ENCODE measurements at places on chromosomes 16 and 17.

- no peak for DNase-seq
Measured at GRCh38 chr17:72987166-72987565, 105.3 kb downstream of the SLC39A11 start.

DNA sequence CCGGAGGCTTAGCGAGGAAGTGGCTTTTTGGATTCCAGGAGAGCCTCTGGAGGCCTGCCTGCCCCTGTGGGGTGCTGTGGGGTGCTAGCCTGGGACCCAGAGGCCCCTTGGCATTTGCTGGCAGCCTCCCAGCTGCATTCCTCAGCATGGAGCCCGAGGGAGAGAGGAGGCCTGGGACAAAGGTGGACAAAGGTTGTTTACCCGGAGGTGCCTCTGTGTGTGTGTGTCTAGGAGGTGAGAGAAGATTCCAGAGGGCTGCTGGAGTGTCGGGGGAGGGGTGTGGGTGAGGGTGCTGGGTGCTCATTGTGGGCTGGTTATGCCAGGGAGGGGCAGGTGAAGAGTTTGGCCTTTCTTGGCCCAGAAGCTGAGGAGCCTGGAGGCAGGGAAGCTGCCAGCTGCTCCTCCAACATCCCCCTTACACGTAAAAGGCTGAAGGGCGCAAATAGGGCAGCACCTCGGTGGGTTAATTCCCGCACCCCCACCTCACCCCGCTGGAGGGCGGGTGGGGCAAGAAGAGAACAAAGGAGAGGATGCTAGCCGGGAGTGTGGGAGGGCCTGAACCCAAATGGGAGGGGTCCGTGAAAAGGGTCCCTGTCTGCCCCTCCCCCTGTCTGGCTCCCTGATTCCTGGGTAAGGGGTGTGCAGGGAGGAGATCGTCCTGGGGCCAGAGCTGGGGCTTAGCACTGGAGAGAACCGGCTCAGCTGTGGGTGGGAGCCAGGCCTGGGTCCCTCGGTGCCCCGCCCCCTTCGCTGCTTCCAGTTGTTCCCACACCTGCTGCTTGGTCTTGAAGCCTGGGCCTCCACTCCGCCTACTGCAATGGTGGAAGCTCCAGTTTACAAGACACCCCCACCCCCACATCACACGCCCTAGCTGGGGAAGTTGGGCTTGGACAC lies 9.9 kb downstream of the HEXIM2 start:
- DNase-seq: peak; percentile 89

DNA sequence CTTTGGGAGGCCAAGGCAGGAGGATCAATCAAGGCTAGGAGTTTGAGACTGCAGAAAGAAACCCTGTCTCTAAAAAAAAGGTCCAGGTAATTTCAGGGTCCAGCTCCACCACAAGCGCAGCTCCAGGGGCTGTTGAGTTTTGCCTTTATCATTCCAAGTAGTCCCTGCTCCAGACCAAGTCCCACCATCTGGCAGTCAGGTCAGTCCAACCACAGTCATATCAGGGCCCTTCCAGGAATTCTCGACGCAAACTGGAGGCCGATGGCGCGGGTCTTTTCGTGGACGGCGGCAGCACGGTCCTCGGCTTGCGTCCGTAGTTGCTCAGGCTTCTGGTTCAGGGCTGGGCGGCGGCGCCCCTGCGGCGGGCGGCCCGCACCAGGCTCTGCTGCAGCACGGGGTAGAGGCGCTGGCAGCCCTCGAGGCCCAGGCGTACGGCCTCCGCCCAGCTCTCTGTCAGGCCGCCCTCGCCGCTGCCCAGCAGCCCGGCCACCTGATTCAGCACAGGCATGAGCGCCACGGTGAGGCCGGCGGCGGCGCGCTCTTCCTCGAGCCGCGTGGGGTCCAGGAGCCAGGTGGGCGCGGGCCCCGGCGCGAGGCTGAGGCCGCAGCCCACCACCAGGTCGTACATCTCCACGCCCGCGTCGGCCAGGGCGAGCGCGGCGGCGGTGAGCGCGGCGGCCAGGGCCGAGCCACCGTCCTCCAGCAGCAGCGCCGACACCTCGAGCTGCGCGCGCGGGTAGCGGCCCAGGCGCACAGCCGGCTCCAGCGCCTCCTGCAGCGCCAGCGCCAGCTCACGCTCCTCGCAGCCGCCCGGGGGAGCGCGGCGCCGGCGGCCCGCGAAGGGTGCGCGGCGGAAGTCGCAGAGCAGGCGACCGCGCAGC lies 752 bp downstream of the EXOSC6 start:
- peak; percentile 52 for DNase-seq

DNA sequence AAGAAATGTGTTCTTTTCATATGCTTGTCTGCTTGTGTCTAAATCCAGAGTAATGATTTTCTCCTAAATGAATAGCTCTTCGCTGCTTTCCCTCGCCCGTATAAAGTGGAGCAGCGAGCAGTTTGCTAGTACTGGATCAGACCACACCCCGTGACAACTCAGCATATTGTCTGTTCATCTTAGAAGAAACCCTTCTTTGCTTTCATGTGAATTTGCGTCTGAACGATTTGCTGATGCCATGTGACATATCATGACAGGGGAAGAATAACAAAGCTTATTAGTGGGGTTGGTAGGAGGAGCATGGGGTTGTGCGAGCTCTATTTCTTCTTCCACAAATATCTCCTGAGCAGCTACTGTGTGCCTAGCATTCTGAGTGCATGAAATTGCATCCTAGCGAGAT lies 44.1 kb upstream of the CACNG4 start:
- DNase-seq: no peak

DNA sequence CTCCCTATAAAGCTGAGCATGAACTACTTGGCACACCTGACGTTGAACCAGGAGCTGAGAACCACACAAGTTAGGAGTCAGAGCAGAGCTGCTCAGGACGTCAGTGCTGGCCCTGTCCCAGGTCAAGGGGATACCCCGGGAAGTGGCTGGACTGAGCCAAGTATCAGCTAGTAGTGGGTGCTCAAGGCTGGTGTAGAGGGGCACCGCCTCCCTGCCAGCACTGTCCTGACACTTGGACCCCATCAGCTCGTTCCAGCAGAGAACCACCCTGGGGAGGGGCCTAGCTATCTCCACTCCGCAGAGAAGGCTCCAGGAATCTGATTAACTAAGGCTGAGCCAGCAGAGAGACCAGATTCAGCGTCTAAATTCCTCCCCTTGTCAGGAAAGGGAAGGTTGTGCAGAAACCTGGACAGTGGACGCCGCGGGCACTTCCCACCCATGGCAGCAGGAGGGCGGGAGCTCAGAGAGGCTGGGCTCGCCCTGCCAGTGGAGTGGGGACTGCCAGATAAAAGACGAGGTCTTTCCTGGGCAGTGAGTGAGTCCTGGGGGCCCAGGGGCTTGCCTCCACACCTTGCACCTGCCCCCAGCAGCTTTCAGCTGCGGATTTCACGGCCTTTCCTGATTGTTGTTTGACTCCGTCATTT lies 21.0 kb downstream of the C16orf90 start:
- no peak for DNase-seq

DNA sequence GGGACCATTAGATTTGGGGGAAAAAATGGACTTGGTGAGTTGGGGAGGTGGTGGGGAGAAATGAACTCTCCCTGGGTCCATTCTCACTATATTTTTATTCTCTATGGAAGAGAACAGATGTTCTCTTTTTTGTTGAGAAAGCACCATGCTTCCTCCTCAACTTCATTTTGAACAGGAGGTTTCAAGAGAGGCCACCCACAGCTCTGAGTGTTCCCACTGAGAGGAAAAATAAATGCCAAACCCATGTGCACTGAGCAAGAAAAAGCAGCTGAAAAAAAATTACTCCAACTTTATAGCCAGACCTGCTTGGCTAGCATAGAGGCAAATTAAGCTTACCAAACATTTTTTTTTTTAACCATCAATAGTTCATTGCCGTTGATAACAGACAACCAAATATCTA lies 883.6 kb downstream of the KCNJ2 start:
- no peak for DNase-seq

DNA sequence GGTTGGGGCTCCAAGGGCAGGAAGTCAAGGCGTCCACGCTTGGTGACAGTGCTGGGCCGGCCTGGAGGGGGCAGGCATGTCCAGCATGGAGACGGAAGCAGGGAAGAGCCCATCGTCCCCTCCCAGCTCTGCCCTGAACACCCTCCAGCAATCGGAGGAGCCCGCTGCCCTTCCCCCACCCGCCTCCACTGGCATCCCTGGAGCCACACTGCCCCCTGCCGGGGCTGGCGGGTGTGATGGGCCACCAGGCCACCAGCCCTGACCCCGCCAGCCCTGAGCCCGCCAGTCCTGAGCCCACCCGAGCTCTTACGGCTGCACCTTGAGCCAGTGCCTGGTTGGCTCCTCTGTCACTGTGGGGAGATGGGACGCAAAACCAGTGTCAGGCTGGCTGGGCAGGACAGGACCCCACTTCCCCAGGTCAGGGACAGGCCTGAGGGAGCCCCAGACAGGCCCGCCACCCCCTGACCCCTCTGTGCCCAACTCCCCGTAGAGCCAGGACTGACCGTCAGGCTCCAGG lies 4.1 kb upstream of the CDH15 start:
- DNase-seq: peak; percentile 85

Measured in suppressor macrophage treated with lipopolysaccharide for 1 hour (primary cell).